ENCODE measurements at places on chromosomes 5 and 9.

DNA sequence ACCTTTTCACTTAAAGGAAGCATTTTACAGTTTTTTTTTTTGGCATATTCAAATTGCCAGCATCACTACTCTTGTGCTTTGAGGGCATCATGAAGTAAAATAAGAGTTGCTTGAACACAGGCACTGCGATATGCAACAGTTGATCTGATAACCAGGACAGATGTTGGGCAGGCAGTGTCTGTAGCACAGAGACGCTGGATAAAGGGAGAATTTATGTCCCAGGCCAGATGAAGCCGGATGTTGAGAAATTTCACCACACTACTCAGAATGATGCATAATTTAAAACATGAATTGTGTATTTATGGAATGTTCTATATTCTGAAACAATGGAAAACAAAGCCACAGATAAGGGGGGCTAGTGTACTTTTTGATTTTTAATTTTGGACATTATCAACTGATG lies 71.4 kb downstream of the SLC12A2 start:
- peak; percentile 43 for DNase-seq

DNA sequence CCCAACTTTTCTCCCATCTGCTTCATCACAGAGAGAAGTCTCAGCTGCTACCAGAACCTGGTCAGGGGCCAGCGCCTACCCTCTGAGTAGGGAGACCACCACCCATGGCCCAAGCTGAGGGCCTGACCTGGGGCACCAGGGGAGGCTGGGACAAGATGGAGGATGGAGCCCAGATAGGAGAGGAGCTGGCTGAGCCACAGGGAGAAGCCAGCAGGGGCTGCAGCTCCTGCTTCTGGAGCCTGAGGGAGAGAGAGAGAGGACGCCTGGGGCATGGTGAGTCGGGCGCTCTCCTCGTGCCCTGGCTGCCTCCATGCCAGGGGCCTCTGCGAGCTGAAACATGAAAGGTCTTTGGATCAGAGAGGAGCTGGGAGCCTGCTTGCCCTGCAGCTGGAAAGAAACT lies 1.4 kb upstream of the FOXI1 start:
- DNase-seq = no peak

DNA sequence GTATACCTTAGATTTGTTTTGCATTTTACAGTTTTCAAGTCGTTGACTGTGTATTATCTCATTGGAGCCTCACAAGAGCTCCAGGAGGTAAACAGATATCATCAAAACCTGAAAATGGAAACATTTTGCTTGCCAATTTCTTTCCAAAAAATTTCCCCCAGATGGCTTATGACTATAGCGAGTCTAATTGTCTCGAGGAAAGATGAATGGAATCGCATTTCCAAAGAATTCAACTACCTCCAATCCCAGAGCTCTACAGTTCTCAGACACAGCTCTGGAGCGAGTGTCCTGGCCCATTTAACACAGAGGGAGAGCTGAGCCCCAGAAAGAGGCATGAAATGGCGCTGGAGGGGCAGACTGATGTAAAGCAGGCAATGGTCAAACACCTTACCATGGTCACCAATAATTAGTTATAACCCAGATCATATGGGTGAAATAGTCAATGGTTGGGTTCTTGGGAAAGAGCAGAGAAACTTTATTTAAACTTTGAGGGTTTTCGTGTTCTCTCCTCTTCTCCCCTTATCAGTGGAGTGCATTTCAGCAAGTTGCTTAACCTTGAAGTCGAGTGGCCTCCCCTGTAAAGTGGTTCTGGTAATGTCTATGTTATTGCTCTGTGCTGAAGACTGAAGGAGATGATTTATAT lies 168.2 kb downstream of the ZDHHC21 start:
- no peak for DNase-seq

DNA sequence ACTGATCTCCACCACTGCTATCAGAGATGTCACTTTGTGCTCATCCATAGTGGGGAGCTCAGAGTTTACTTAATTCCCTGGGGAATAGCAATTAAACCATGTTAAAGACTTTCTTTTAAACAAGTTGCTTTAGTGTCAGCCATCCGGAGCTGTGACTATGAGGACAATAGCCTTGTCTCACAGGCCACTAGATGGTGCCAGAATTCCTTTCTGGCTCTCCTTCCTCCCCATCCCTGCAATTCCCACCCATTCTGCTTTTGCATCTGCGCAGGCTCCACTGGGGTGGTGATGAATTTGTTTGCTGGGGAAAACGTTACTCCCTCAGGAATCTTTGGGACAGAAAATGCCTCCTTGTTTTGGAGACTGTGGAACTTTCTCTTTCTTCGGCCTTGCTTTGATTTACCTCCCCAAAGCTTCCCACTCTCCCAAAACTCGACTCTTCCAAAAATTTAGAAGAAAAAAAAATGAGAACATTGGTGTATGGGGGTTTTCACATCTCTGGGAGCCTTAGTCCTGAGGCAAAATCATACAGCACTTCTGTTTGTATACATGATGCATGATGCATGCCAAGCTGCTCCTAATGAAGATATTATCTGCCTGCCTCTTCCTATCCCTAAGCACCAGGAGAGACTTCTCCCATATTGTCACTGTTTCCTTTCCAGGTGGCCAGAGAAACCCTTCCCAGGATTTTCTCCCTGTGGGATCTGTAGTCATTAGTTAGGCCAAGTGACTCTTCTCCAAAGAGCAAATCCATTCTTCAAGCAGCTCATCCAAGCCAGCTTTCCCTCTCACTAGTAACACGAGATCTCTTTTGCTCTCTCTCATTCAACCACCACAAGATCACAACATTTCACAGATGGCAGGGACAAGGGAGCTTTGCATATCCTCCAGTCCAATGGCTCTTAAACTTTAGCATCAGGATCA lies 466.1 kb downstream of the TLR4 start:
- peak; percentile 44 for DNase-seq

GRCh38 chr9:74674077-74674476 lies 176.9 kb downstream of the RORB start:
- DNase-seq = no peak

DNA sequence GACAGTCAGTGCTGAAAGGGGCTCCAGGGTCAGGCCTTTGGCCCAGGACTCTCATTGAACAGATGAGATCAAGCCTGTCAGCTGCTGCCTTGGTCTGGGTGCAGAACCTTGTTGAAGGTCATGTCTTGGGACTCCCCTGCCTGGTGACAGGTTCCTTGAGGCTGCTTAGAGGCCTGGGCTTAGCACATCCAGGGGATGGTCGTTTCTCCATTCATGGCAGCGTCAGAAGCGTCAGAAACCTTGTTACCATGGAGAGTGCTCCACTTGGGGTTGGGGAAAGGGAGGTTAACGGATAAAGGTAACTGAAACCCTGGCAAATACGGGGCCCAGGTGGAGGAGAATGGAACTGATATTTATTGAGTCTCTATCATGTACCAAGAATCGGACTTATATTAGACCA lies 8.8 kb downstream of the ARPC5L start:
- no peak for DNase-seq

- peak; percentile 55 for DNase-seq
These were observed 3.6 kb upstream of the ENG start for GRCh38 chr9:127858041-127858512.

GRCh38 chr5:140631036-140631417 lies 1.9 kb downstream of the CD14 start:
- DNase-seq = no peak

- DNase-seq = peak; percentile 72
These were observed 65.4 kb upstream of the GARNL3 start for GRCh38 chr9:127199001-127199791.

DNA sequence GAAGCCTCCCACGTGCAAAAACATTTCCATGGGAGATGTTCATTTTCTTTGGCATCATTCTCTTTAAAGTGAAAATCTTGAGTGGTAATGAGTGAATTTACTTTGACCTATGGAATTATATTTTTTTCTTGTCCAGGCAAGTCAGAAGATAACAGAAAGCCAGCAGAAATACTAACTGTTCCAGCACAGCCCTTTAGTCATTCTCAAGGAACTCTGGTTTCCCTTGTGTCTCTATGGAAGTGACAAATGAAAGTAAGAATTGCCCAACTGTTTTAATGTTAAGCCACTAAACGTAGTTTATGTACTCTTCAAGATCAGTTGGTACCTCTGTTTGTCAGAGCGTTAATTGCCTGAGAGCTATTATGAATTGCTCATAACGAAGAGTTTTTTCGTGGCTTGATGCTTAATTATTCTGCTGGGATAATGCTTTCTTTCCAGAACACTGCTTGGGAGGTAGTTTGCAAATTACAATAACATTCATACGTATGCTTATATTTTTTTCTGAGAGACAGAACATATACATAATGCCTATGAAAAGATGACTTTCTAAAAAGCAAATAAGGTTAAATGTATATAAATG lies 84.5 kb upstream of the CER1 start:
- DNase-seq = peak; percentile 17

DNA sequence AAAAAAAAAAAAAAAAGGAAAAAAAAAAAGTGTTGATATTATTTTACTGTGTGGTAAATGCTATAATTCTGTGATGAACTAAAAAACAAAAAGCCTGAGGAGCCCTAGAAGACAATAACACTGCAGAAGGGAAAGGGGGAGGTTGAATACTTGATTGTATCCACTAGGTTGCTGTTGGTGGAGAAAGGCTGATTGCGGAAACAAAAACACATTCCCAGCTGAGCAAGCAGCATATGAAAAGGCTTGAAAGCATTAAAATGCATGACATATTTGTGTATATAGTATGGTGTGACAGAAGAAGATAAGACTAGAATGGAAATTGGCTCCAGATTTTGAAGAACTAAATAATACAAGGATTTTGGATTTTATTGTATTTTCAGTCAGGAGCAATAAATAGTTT lies 8.9 kb downstream of the RABGAP1 start:
- peak; percentile 36 for DNase-seq

DNA sequence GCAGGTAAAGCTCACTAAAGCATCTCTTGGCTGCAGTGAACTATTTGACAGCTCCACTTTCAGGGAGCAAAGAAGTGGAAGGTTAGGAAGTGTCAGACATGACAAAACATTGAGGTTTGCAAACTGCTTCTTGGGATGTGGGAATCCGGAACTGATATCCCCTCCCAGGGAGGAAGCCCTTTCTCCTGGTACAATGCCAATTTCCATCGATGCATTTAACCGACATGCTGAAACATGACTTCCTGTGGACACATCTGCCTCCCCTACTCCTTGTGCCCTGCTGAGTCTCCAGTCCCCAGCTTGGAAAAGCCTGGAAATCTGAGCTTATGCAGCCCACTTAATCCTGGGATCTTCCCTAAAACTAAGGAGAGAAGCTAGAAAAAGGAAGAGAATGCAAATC lies 323.1 kb upstream of the DAP start:
- DNase-seq = peak; percentile 12

- DNase-seq = peak; percentile 50
These were observed 155.5 kb upstream of the NMUR2 start for GRCh38 chr5:152560512-152561137.

All from fibroblast of skin of back (primary cell).